ENCODE measurements at places on chromosomes 6 and 20.

- DNase-seq: no peak
Observed at GRCh38 chr6:102389994-102390393, 996.5 kb downstream of the GRIK2 start.

- no peak for DNase-seq
Observed at GRCh38 chr20:46267108-46268105, 40.9 kb downstream of the CDH22 start.

- no peak for DNase-seq
Observed at GRCh38 chr6:127522714-127523113, 3.6 kb upstream of the MTCL3 start.

GRCh38 chr6:52547647-52548352, 29.1 kb downstream of the TRAM2 start:
- no peak for DNase-seq

- no peak for DNase-seq
Observed at GRCh38 chr6:21986703-21987102, 310.1 kb downstream of the PRL start.

DNA sequence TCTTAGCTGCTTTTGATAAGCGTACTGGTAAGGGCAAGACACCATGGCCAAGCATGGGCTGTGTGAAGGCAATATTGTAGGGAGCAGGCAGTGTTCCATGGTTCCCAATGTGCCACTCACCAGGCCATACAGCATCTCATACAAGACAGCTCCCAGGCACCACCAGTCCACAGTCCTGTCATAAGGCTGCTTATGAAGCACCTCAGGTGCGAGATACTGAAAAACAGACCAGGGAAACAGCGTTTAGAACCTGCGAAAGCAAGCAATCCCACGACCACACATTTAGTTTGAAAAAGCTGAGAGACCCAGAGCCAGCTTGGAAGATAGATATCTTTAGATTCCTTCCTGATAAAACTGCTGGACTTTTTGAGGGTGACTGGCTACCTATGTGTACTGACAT, 119.1 kb upstream of the SLC2A12 start:
- DNase-seq: no peak

DNA sequence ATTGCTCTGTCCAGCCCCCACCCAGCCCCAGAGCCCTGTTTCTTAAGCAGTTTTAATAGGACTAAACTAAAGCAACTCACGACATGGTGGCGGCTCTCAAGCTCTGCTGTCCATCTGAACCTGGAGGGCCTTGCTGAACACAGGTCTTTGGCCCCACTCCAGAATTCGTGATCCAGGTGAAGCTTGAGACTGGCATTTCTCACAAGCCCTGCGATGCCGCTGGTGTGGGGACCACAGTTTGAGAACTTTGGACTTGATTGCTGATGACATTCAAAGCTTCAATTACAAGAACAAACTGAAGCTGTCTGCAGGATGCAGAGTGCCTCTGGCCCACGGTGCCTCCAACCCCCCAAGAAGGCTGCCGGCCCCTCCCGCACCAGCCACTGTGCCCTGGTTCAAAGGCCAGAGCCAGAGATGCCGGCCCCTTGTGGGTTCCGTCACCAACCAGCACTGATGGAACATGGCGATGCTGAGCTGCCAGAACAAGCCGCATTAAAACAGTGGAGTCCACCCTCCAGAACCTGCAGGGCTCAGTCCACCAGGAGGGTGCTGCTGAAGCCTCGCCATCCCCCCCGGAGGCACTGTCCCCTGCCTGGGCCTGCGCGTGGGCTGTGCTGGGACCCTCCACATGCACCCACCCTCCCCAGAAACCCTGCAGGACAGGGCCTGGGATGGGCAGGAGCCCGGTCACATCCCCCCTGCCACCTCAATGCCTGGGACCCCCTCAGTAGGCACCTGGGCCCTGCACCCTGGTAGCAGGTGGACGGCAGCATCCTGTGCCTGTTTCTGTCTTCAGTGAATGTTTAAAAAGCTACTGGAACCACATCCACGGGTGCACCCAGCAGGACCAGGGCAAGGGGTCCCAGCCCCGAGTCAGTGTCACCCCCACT, 101.1 kb downstream of the PSMB1 start:
- no peak for DNase-seq

- DNase-seq: no peak
Observed at GRCh38 chr6:114407426-114408035, 64.7 kb upstream of the HS3ST5 start.

DNA sequence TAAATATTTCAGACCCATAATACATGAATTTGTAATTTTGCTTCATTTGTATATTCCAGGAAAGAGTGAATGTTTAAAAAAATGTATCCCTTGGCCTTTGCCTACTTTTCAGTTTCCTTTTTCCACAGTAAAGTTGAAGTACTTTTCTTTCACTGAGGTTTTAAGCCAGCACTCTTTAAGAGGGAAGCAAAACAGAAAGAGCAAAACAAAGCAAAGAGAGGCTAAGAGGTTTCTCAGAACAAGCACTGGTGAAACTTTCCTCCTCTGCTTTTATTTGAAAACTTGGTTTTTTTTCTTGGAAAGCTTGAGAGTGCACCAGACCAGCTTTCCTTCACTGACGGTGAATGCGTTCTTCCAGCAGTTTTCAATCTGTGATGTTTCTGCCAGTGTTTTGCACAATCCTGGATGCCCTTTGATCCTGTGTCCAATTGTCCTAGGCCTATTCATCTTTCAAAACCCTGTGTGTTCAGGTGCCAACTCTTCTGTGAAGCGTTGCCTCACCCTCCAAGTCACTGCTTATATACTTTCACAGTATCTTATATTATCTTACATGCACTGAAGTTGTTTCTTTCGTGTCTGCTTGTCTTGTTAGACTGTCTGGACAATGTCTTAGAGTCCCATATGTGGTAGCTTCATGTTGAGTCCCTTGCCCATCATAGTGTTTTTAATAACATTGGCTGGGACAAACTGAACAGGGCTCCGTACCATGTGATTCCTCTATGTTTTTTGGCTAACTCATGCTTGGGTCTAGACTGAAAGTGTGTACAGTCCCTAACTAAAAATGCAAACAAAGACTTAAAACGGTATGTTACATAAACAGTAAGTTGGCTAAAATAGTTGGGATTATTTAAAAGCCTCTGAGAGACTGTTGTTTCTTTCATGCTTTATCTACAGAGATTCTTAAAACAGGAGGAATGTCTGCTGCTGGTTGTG, 1.9 kb downstream of the RNF217 start:
- DNase-seq: no peak

GRCh38 chr20:15654208-15654649, 919.0 kb downstream of the KIF16B start:
- no peak for DNase-seq

GRCh38 chr6:52726741-52727535, 36.3 kb downstream of the GSTA2 start:
- no peak for DNase-seq

DNA sequence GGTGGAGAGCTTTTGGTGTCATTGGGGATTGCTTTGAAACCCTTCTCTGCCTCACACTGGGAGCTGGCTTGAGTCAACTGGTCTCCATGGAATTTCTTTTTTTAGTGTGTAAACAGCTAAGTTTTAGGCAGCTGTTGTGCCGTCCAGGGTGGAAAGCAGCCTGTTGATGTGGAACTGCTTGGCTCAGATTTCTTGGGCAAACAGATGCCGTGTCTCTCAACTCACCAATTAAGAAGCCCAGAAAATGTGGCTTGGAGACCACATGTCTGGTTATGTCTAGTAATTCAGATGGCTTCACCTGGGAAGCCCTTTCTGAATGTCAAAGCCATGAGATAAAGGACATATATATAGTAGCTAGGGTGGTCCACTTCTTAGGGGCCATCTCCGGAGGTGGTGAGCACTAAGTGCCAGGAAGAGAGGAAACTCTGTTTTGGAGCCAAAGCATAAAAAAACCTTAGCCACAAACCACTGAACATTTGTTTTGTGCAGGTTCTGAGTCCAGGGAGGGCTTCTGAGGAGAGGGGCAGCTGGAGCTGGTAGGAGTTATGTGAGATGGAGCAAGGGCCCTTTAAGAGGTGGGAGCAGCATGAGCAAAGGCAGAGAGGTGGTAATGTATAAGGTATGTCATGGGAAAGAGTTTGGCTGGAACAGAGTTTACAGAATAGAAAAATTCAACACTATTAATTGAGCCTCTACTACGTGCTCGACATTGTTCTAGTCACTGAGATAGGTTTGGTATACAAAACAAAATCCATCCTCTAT, 31.2 kb downstream of the SRSF3 start:
- no peak for DNase-seq

DNA sequence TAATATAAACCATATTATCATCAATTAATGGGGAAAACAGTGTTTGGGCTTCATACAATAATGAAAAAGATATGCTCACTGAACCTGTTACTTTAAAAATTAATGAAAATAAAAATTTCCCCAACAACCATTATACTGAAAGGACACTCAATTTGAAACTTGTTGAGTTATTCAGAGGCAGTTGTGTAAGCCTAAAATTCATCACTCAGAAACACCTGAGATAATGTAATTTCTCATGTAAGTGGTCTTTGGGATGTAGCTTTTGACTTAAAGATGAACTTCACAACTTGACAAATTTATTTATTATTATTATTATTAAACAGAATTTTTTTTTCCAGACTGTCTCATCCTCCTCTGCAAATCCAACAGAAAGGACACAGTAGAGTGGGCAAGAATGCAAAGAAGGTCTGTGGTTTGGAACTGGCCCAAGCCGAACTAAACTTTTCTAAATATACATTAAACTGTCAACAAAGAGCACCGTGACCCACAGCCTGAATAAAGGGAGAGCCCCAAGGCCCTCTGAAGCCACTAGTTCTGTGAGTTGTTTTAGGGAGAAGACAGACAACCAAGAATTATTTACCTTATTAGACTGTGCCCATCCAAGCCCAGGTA, 32.2 kb upstream of the HEY2 start:
- no peak for DNase-seq

GRCh38 chr6:142808405-142809061, 136.4 kb downstream of the HIVEP2 start:
- DNase-seq: no peak

DNA sequence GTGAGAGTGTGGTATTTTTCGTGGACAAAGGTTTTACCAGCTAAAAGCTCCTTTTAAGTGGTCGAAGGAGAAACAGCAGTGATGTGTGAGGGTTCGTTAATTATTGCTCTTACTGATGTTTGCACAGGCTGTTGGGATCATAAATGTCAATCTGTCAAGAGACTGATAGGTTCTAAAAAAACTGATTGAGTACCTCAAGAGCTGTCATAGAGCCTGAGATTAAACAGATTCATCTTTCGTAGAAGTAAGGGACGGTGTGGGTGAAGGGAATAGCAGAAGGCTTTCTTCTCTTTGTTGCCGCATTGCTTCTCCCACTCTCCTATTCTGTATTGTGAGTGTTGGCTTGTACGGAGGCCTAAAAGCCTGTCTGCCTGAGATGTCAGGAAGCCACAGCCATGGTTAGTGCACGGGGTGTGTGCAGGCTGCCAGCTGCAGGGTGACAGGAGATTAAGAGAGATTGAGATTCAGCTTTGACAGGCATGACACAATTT, 291.0 kb downstream of the ZFAND3 start:
- no peak for DNase-seq

DNA sequence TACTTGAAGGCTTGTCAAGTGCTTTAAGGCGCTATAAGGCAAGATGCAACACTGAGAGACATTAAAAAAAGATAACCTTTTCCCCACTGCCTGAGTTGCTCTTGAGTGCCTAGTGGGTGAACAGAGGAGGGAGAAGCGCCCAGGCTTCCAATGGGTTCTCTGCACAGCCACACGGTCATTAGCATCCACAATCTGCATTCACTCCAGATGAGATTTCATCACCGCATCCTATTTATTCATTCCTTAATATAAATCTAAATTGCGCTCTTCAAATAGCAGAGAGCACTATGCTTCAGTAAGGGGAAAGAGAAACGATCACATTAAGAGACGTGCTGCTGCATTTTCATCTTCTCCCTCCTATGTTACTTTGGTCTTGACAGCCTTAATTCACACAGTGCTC, 219.2 kb downstream of the ATXN1 start:
- DNase-seq: no peak

GRCh38 chr20:1845163-1845523, 50.1 kb upstream of the SIRPA start:
- DNase-seq: no peak

DNA sequence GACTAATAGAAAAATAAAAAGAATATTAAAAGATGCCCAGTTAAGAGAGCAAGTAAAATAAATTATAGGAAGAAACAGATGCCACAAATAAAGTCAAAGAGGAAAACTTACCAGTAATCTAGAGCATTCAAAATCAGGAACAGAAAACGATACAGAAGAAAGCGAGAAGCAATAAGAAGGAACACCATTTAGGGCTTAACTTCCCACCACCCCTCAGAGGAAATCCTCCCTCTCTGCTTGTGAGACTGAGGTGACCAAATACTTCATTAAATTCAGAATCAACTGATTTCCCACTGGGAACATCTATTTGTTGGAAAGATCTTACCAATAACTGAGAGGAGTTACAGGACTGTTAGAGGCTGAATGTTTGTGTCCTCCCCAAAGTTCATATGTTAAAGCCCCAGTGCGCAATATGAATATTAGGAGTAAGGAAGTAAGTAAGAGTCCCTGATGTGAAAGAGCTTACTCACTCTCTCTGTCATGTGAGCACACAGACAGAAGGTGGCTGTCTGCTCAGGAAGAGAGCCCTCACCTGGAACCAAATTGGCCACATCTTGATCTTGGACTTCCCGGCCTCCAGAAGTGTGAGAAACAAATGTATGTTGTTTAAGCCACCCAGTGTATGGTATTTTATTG, 19.5 kb downstream of the KATNA1 start:
- no peak for DNase-seq

- no peak for DNase-seq
Observed at GRCh38 chr6:121055572-121056163, 278.6 kb downstream of the TBC1D32 start.

GRCh38 chr20:63697868-63698545, 1.6 kb downstream of the TNFRSF6B start:
- DNase-seq: no peak

DNA sequence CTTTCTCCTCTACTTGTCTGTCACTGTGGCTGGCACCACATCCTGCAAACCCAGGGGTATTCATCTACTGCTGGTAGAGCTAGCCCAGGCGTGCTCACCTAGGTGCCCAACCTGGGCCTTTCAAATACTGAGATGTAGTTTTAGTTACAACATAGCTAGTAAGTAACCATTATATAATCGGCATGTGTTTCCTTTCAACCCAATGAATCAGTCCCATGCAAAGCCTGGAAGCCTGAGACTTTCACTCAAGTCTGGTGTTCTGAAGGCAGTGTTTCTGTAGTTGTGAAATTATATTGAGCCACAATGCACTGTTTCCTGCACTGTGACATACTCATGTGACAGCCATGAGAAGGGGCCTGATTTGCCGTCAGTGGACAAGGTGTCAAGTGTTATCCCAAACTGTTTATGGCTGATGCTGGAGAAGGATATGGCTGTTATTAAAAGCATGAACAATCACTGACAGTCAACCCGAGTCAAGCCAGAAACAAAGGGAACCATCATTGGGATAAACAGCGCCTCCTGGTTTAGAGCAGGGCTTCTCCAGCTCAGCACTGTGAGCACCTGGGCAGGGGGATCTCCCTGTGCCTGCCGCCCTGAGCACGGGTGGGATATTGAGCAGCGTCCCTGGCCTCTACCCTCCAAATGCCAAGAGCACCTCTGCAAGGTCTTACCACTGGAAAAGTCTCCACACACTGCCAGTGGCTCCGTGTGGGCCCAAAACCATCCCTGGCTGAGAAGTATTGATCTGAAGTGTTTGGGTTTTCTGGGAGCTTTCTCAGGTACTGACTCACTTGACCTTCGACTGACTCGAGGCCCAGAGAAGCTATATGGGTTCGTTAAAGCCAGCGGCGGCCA, 1.6 kb downstream of the PSMA7 start:
- no peak for DNase-seq
